ENCODE measurements at places on chromosomes 16 and 17. TPM values are rescaled to one million over a fixed set of nuclear protein-coding genes. Genes with fewer than 3 reads are reported as not detected.

Gene ALDH3A1
- 2.3 TPM for total RNA-seq

Gene RASD1
- total RNA-seq = 287 TPM

Gene MARVELD3
- total RNA-seq = not detected

Gene ACAP1
- total RNA-seq = 8.7 TPM

Gene PLK1
- total RNA-seq = 1.9 TPM

GRCh38 chr17:28290703-28291102, 28.3 kb upstream of the TMEM97 start:
- no peak for DNase-seq

GRCh38 chr16:85680352-85680944, 8.3 kb downstream of the GINS2 start:
- no peak for DNase-seq

GRCh38 chr16:89176147-89176690, 4.7 kb downstream of the CDH15 start:
- DNase-seq = no peak

DNA sequence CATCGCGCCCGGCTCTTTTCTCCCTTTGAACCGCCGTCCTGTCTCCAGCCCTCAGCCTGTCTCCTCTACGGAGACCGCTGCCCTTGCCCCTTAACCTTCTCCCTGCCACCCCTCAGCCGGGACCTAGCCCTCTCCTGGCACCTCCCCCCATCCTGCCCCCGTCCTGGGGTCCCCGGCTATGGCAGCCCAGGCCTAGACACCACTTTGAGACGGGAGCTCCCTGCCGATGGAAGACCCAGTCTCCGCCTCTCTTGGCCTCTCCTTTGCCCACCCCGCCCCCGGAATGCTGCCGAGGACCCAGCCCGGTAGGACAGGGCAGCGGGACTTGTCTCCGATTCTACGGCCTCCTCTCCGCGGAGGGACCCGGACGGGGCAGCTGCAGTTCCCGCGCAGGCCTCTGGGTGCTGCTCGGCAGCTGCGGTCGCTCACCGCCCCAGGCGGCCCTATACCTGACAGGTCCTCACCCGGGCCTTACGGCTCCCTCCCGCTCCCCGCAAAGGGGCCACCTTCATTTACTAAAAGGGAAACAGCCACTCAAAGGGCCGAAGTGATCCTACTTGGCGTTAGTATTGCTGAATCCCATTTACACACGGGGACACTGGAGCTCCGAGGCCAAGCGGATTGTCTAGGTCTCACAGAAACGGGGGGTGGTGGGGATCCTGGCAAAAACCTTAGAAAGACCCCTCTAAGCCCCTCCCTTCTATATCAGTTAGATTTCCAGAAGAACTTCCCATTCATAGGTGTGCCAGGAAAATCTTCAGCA, 32.6 kb upstream of the TAC4 start:
- DNase-seq = peak; percentile 35

DNA sequence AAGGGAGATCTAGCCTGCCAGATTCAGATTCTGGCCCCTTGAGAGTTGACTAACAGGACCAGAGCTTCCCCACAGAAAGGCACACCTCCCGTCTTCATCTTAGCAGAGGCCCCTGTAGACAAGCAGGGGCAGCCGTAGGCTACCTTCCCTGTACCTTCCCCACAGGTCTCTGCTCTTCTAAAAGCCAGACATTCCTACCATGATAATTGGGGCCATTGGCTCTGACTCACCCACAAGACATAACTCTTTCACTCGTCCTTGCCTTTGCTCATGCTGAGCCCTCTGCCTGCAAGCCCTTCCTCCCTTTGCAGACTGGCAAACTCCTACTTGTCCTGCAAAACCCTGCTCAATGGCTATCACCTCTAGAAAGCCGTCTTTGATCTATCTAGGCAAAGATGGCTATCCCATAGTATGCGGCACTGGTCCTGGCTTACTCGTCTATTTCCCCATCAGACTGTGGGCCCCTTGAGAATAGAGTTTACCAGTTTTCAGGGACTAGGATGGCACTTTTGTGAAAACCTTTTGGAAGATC, 43.8 kb downstream of the PIMREG start:
- DNase-seq = no peak

- no peak for DNase-seq
These were observed 15.1 kb downstream of the CDH8 start for GRCh38 chr16:62021161-62021581.

DNA sequence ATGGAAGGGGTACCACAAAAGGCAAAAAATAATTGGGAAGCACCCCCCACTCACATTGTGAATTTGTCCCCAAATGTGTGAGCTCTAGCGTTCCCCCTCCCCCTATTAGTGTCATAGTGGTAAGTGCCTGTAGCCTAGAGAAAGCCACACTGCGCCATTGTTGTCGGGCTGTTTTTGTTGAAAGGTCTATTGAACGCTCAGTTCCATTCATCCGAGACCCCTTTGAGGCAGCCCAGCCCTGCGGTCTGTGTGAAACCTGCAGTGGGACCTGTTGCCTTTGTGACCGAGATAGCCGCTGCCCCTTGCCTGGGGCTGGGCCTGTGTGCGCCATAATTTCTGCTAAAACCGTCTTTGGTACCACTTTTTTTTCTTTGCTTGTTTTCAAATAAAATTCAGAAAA, 3.0 kb downstream of the JPT2 start:
- no peak for DNase-seq

DNA sequence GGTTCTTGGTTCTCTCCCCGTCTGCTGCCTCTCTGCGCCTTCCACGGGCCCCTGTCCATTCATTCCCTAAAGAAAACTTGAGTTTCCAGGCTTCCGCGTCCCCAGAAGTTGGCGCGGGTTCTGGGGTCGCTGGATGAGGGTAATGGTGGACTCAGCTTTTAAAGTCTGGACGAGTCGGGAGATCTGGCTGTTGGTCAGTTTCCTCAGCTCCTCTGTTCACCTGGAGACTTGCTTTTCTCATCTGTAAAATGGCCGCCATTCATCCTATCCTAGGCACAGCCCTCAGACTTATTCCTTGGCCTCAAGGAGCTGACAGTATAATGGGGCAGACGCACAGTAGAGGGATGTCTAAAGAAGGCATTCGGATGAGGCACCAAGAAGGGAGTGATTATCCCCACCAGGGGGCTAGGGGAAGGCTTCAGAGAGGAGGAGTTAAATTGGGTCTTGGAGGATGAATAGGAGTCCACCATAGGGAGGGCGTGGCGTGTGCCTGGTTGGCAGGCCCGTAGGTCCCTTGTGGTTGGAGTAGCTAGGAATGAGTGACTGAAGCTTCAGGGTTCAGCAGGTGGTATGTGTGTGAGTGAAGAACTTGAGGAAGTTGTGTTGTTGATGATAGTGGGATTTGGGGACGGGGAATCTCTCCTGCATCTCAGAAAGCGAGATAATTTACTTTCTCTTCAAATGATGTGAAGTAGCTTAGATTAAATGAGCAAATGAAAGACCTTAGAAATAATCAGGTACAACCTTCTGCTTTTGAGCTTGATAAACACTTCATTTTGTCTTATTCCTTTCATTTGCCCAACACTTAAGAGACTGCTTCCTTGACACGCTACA, 652 bp downstream of the VPS35L start:
- DNase-seq = no peak

DNA sequence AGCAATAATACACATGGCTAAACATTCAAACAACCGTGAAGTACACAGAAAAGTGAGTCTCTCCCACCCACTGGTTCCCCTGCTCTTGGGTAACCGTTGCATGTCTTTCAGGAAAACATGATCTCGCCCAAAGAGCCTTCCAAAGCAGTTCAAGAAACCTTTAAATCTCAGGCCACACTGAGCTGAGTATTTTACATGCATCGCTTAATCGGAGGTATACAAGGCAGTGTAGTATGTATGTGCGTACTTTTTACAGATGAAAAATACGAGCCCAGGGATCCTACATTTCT, 741 bp upstream of the DEXI start:
- no peak for DNase-seq

DNA sequence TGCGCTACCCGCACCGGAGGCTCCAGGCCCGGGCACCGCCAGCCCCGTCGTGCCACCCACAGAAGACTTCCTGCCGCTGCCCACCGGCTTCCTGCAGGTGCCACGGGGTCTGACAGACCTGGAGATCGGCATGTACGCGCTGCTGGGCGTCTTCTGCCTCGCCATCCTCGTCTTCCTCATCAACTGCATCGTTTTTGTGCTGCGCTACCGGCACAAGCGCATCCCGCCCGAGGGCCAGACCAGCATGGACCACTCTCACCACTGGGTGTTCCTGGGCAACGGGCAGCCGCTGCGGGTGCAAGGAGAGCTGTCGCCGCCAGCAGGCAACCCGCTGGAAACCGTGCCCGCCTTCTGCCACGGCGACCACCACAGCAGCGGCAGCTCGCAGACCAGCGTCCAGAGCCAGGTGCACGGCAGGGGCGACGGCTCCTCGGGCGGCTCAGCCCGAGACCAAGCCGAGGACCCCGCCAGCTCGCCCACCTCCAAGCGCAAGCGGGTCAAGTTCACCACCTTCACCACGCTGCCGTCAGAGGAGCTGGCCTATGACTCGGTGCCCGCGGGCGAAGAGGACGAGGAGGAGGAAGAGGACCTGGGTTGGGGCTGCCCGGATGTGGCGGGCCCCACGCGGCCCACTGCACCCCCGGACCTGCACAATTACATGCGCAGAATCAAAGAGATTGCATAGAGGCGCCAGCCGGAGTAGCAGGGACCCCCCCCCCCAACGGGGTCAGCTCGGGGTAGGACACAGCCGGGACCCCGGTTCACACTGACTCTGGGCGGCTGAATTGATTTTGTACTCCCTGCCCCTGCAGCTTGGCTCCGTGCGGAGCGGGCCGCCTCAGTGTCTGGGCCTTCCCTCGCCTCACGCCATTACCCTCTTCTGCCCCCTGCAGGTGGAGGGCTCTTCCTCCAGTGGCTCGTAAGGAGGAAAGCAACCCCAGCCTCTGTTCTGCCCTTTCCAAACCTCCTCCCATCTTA, 58.5 kb downstream of the TMEM132E start:
- peak; percentile 38 for DNase-seq

- DNase-seq = no peak
These were observed 100.5 kb downstream of the MSI2 start for GRCh38 chr17:57356719-57357391.

DNA sequence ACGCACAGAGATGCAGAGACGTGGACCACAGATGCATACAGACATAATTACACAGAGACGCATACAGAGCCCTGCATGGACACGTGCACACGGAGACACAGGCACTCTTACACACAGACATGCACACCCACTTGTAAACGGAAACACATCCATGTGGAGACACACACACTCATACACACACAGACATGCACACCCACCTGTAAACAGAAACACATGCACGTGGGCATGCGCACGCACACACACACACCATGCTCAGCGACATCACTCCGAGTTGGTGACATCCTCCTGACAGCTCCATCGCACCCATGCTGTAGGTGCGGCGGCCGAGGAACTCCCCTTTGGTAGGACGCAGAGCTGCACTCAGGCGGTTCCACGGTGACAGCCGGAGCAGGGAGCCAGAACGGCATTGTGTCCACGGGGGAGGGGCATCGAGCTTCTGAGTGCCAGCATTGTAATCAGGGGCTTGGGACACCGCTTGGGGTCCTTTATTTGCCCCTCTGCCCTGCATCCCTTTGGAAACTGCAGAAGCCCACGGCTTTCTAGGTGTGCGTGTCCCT, 233.5 kb downstream of the RBFOX3 start:
- no peak for DNase-seq

GRCh38 chr16:22008215-22009059, 526 bp downstream of the MOSMO start:
- no peak for DNase-seq

- DNase-seq = no peak
These were observed 44.9 kb downstream of the ABCA8 start for GRCh38 chr17:68910251-68910705.
